Spleen (tissue), 13 donors: ENCODE measurements at places on chromosomes 3 and 15.

DNA sequence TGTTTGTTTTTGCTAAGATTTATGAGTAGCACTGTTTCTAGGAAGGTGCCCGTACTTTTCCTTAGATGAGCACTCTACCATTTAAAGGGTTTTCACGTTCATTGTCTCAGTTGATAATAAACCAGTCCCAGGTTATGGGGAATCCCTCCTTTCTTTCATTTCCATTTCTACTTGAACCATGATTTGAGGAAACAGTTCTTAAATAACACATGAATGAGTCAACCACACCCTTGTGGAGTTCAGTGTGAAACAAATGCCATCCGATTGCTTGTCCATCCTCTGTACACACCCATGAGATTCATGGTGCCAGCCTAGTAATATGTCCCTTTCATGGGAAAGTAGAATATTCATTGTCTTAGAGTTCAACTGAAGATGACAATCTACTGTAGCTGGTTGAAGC lies 23.1 kb downstream of the CMTM8 start:
- no peak for DNase-seq

DNA sequence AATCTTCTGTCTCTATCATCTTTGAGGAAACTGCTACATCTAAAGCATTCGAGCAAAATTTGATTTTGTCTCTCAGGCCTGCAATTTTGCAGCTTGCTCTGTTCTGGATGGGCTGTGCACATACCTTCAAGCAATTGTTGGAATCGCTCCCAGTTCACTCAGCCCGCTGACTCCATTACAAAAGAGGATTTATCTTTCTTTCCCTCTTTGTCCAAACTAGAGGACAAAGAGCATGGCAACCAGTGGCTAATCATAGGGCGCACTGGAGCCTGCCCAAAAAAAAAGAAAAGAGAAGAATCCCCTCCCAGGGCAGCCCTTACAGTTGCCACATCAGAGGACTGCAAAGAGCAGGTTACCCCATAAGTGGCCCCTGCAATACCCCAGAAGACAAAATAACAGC lies 49.0 kb upstream of the DUT start:
- DNase-seq: no peak

DNA sequence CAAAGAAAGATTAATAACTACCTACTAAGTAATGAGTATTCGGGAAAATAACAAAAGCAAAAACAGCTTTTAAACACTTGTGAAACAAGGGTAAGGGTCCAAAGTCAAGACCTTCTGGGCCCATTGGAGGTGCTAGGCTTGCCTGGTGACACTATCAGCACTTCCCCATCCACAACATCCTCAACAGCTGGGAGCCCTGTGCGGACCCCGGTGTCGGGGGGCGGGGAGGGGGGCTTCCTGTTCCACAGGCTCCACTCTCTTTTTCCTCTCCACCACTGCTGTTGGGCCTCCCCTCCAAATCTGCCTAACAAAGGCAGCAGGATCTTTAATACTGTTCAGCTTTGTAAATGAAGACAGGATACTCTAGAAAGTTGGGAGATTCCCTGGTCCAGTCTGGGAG lies 21.6 kb downstream of the NGRN start:
- no peak for DNase-seq

DNA sequence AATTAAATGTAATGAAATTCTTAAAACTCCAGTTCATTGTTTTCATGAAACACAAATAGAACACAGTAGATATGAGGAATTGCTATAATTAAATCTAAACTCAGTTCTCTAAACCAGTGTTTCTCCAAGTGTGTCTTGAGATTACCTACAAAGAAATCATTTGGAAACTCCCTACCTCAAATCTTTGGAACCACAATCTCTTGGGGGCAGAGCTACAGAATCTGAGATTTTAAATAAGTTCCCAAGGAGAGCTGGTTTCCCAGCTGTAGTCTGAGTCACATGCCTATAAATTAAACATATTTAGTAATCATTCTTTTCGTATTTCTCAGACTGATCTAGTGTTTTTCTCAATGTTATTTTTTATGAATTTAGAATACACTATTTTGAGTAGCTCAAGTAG lies 17.0 kb upstream of the ACTC1 start:
- DNase-seq: no peak

- DNase-seq: peak; percentile 76
These were observed 27.5 kb downstream of the MELTF start for GRCh38 chr3:197001972-197002700.
